ENCODE measurements at places on chromosomes 6 and 20. TPM values are rescaled to one million over a fixed set of nuclear protein-coding genes. Genes with fewer than 3 reads are reported as not detected.

DNA sequence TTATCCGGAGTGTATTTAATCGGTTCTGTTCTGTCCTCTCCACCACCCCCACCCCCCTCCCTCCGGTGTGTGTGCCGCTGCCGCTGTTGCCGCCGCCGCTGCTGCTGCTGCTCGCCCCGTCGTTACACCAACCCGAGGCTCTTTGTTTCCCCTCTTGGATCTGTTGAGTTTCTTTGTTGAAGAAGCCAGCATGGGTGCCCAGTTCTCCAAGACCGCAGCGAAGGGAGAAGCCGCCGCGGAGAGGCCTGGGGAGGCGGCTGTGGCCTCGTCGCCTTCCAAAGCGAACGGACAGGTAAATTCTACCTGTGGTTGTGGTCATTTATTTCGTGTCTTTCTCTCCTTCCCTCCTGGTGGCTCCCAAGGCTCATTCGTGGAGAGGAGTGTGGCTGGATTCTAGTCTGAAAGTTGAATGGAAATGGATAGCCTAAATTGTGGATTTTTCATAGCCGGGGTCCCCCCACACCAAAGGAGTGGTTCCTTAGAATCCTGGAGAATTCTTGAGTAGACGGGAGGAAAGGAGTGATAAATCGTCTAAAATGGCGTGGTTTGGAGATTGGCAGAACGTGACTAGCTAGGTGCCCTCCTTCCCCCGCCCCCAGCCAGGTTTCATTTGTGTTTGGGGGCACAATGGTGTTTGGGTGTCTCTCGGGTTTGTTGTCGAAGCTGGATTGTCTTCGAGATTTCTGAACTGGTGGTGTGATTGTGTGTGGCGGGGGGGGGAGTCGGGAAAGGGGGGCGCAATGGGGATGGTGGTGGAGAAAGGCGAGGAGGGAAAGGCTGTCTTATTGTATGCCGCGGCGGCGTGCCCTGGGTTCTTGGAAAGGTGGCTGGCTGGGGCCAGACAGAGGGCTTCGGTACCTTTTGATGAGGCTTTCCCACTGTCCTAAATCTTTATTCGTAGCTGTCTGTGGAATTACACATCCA lies 673 bp downstream of the MARCKS start:
- H3K36me3 ChIP-seq = no peaks in the 10 kb centered on the region
- peak overlapping the region; percentile 78 for H3K27ac ChIP-seq
- H3K4me1 ChIP-seq = peaks cover 9% of the 10 kb centered on the region
- no peaks in the 10 kb centered on the region for H3K27me3 ChIP-seq
- no peak for DNase-seq

GRCh38 chr6:8738951-8739350 lies 303.6 kb upstream of the SLC35B3 start:
- no peak overlapping the region for H3K27ac ChIP-seq
- no peak overlapping the region for H3K4me3 ChIP-seq
- H3K36me3 ChIP-seq = no peaks in the 10 kb centered on the region
- H3K4me1 ChIP-seq = no peaks in the 10 kb centered on the region

DNA sequence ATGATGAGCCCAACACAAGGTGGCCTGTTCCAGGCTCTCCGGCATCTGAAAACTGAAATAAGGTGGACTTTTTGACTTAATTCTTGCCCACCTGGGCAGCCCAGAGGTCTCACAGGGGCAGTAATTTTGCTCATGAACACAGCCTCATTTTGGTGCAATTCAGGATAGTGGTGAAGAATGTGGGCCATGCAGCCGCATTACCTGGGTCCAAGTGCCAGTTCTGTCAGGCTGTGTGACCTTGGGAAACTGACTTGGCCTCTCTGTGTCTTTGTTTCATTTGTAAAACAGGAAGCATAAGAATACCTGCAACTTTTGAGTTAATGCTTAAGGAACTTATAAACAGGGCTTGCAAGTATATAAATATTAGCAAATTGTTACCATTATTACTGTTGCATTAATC lies 5.6 kb downstream of the PREX1 start:
- peaks cover 79% of the 10 kb centered on the region for H3K4me1 ChIP-seq
- no peak overlapping the region for H3K27ac ChIP-seq
- no peaks in the 10 kb centered on the region for H3K36me3 ChIP-seq
- no peaks in the 10 kb centered on the region for H3K27me3 ChIP-seq
- no peak overlapping the region for H3K4me3 ChIP-seq

- H3K4me3 ChIP-seq = no peak overlapping the region
- H3K36me3 ChIP-seq = no peaks in the 10 kb centered on the region
- no peaks in the 10 kb centered on the region for H3K27me3 ChIP-seq
- no peak for DNase-seq
- H3K4me1 ChIP-seq = peaks cover 7% of the 10 kb centered on the region
- H3K27ac ChIP-seq = no peak overlapping the region
Observed at GRCh38 chr20:13353261-13353945, 132.3 kb downstream of the ISM1 start.

DNA sequence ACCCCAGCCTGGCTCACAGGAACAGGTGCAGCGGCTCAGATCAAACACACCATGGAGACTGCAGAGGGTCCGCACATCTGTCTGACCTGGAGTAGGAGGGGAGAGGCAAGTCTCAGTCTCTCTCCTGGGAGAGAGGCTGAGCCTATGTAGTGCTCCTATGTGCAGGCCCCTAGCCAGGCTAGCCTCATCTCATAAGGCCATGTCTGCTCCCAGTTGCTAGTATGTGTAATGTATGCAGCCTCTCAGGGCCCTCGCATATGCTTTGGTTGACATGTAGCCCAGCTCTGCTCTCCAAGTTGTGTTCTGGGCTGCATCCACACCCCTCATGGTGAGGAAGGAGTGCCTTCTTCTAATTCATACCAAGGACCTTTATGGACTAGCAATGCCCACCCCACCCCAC lies 11.8 kb downstream of the TNXB start:
- no peak overlapping the region for H3K4me3 ChIP-seq
- no peak overlapping the region for H3K27ac ChIP-seq
- no peak for DNase-seq
- peaks cover 33% of the 10 kb centered on the region for H3K4me1 ChIP-seq

DNA sequence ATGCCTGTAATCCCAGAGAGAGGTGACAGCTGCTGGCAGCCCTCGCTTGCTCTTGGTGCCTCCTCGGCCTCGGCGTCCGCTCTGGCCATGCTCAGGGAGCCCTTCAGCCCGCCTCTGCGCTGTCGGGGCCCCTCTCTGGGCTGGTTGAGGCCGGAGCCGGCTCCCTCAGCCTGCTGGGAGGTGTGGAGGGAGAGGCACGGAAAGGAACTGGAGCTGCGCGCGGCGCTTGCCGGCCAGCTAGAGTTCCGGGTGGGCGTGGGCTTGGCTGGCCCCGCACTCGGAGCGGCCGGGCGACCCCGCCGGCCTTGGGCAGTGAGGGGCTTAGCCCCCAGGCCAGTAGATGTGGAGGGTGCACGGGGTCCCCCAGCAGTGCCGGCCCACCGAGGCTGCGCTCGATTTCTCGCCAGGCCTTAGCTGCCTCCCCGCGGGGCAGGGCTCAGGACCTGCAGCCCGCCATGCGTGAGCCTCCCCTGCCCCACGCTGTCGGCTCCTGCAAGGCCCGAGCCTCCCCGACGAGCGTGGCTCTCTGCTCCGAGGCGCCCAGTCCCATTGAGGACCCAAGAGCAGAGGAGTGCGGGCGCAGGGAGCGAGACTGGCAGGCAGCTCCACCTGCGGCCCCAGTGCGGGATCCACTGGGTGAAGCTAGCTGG lies 34.6 kb downstream of the C6orf52 start:
- peak overlapping the region; percentile 65 for H3K4me3 ChIP-seq
- DNase-seq = no peak
- no peaks in the 10 kb centered on the region for H3K4me1 ChIP-seq
- H3K36me3 ChIP-seq = no peaks in the 10 kb centered on the region
- H3K27me3 ChIP-seq = peaks cover 5% of the 10 kb centered on the region

DNA sequence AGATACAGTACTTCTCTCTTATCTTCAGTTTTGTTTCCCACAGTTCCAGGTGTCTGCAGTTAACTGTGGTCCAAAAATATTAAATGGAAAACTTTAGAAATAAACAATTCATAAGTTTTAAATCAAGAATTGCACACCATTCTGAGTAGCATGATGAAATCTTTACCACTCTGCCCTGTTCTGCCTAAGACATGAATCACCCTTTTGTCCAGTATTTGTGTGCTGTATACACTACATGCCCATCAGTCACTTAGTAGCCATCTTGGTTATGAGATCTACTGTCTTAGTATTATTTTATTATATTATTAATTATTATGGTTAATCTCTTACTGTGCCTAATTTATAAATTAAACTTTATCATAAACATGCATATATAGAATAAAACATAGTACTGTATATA lies 279.0 kb downstream of the OGFRL1 start:
- no peak overlapping the region for H3K4me3 ChIP-seq
- H3K27ac ChIP-seq = no peak overlapping the region
- no peaks in the 10 kb centered on the region for H3K4me1 ChIP-seq
- no peaks in the 10 kb centered on the region for H3K36me3 ChIP-seq
- no peak for DNase-seq
- no peaks in the 10 kb centered on the region for H3K27me3 ChIP-seq

GRCh38 chr6:34237722-34238584 lies 1.3 kb downstream of the HMGA1 start:
- H3K4me1 ChIP-seq = peaks cover 5% of the 10 kb centered on the region
- no peaks in the 10 kb centered on the region for H3K27me3 ChIP-seq
- H3K36me3 ChIP-seq = no peaks in the 10 kb centered on the region
- DNase-seq = no peak
- no peak overlapping the region for H3K27ac ChIP-seq
- H3K4me3 ChIP-seq = peak overlapping the region; percentile 78

GRCh38 chr6:143579703-143580102 lies 68.2 kb upstream of the FUCA2 start:
- H3K27ac ChIP-seq = no peak overlapping the region
- H3K4me1 ChIP-seq = peaks cover 26% of the 10 kb centered on the region
- H3K4me3 ChIP-seq = no peak overlapping the region

DNA sequence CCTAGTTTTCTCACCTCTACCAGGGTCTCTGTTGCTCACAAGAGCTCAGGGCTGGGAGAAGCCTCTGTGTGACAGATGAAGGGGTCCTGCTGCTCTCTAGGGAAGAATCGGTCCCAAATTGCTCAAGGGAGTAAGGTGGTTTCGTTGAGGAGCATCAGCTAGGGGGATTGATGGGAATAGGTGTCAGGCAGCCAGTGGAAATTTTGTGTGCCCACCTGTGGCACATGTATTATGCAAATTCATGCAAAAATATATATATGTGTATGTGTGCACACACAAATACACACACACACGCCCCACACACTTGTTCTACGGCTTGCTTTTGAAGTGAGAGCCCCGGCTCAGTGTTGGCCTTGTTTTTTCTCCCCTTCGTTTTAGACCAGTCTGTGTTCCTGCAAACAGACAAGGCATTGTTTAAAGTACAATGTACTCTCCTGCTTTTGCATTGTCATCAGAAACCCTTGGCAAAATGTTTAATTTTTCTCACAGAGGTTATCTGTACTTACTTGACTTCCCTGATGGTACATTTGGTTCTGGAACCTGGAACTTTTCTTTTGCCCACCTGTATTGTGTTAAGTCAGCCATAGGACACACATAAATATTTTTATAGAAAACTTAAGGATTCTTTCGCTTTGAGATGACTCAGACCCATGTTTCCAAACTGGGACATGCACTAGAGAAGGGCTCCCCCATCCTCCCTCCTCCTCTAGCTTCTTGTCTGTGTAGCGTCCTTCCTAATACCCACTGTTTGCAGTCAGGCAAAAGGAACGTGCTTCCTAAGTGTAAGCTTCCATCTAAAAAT lies 26.7 kb downstream of the FOXO3 start:
- no peaks in the 10 kb centered on the region for H3K27me3 ChIP-seq
- H3K4me1 ChIP-seq = peaks cover 97% of the 10 kb centered on the region
- H3K4me3 ChIP-seq = peak overlapping the region; percentile 1
- H3K36me3 ChIP-seq = no peaks in the 10 kb centered on the region
- peak overlapping the region; percentile 90 for H3K27ac ChIP-seq

GRCh38 chr6:95087394-95088097 lies 489.8 kb upstream of the MANEA start:
- DNase-seq = no peak
- no peak overlapping the region for H3K4me3 ChIP-seq
- H3K27me3 ChIP-seq = no peaks in the 10 kb centered on the region
- H3K36me3 ChIP-seq = no peaks in the 10 kb centered on the region
- H3K4me1 ChIP-seq = no peaks in the 10 kb centered on the region

DNA sequence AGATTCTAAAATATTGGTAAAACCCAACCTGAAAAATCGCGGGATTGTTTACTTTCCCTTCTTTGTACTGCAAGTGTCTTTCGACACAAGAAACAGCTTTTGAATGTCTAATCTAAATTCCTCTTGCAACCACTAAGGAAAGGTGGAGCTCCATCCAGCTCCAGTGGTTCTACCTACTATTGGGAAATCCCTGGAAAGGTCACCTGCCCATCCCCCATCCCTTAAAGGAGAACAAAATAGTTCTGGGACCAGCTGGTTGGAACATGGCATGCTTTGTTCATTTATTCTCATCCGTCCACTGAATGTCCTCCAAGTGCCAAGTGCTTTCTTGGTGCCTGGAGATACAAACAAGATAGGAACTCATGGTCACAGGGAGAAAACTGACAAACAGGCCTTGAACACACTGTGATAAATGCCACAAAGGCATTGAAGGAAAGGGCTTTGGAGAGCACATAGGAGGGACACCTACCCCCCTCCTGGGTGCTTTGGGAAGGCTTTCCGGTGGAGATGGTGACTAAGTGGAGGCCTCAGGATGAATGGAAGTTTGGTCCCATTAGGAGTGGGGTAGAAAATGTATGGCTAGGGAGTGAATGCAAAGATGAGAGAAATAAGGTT lies 2.3 kb upstream of the CITED2 start:
- H3K36me3 ChIP-seq = no peaks in the 10 kb centered on the region
- DNase-seq = no peak
- H3K4me3 ChIP-seq = peak overlapping the region; percentile 96
- peaks cover 12% of the 10 kb centered on the region for H3K4me1 ChIP-seq
- peak overlapping the region; percentile 89 for H3K27ac ChIP-seq

- H3K27me3 ChIP-seq = no peaks in the 10 kb centered on the region
- H3K4me1 ChIP-seq = no peaks in the 10 kb centered on the region
- no peak for DNase-seq
Observed at GRCh38 chr6:53679446-53679933, 13.9 kb upstream of the KLHL31 start.

GRCh38 chr20:11676630-11677287 lies 240.9 kb upstream of the BTBD3 start:
- no peaks in the 10 kb centered on the region for H3K27me3 ChIP-seq
- no peaks in the 10 kb centered on the region for H3K36me3 ChIP-seq
- H3K27ac ChIP-seq = no peak overlapping the region
- no peaks in the 10 kb centered on the region for H3K4me1 ChIP-seq
- H3K4me3 ChIP-seq = no peak overlapping the region
- no peak for DNase-seq

DNA sequence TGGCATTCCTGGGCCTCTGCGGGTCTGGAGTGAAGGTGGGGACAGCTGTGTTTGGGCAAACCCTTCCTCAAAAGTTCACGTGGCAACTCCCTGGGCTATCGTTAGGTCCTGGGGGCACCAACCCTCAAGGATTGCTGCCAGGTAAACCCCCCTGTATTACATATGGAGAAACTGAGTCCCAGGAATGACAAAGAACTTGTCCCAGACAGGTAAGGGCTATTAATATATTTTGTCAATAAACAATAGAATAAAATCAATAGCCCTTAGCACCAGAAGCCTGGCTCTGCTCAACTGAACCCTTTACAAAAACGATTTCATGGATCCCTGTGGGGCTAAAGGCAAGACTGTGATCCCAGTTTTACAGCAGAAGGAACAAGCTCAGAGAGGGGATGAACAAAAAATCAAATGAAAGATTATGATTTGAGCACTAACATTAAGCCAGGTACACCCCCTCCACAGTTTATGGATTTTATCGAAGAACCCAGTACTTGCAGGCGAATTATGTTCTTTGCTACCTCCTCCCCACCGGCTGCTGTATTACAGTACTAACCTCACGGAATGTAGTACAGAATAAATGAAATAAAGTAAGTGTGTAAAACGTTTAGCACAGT lies 2.7 kb downstream of the ID1 start:
- H3K4me3 ChIP-seq = peak overlapping the region; percentile 95
- peaks cover 2% of the 10 kb centered on the region for H3K4me1 ChIP-seq
- no peak for DNase-seq
- peak overlapping the region; percentile 95 for H3K27ac ChIP-seq
- H3K36me3 ChIP-seq = no peaks in the 10 kb centered on the region
- H3K27me3 ChIP-seq = no peaks in the 10 kb centered on the region

The PRDM13 gene
- total RNA-seq = not detected

The EPHA7 gene
- 1.8 TPM for total RNA-seq

Measured in thoracic aorta (tissue), 2 donors.